Aorta (tissue), 5 donors: ENCODE measurements at places on chromosomes 1 and 21. TPM values are rescaled to one million over a fixed set of nuclear protein-coding genes. Genes with fewer than 3 reads are reported as not detected.

- H3K36me3 ChIP-seq: no peaks in the 10 kb centered on the region
- H3K4me3 ChIP-seq: no peak overlapping the region
- H3K27ac ChIP-seq: no peak overlapping the region
- no peaks in the 10 kb centered on the region for H3K4me1 ChIP-seq
- no peaks in the 10 kb centered on the region for H3K27me3 ChIP-seq
- no peak for DNase-seq
These were observed 149.2 kb upstream of the KRTAP19-8 start for GRCh38 chr21:31187499-31187898.

- H3K27me3 ChIP-seq: no peaks in the 10 kb centered on the region
- H3K36me3 ChIP-seq: no peaks in the 10 kb centered on the region
- H3K4me3 ChIP-seq: no peak overlapping the region
- no peak overlapping the region for H3K27ac ChIP-seq
These were observed 1.9 kb downstream of the GALE start for GRCh38 chr1:23798662-23799142.

DNA sequence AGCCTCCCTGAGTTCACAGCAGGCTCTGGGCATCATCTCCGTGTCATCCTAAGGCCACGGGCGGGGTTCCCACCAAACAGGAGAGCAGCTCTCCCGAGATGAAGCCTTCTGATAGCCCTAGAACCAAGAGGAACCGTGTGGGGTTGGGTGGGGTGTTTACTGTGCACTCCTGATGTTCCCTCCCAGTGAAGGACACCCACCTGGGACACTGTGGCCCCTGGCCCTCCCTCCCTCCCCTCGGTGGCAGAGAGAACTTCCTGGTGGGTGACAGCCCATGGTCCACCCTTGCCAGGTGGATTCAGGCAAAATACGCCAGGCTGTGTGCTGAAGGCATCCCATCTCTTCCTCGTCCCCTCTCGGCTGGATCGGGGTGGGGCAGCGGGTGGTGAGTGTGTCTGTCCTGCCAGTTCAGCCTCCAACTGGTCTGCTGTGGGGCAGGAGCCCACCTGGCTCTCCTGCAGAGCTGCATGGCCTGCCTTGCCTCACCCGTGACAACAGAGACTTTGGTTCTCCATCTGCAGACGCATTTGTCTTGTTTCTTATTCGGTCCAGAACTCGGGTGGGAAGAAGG lies 15.6 kb upstream of the C1orf174 start:
- no peaks in the 10 kb centered on the region for H3K27me3 ChIP-seq
- peak; percentile 50 for DNase-seq
- no peaks in the 10 kb centered on the region for H3K4me1 ChIP-seq
- H3K4me3 ChIP-seq: no peak overlapping the region

- DNase-seq: no peak
- no peak overlapping the region for H3K4me3 ChIP-seq
- no peaks in the 10 kb centered on the region for H3K4me1 ChIP-seq
- no peaks in the 10 kb centered on the region for H3K27me3 ChIP-seq
- H3K36me3 ChIP-seq: no peaks in the 10 kb centered on the region
These were observed 478.2 kb upstream of the VAMP3 start for GRCh38 chr1:7292714-7293419.

DNA sequence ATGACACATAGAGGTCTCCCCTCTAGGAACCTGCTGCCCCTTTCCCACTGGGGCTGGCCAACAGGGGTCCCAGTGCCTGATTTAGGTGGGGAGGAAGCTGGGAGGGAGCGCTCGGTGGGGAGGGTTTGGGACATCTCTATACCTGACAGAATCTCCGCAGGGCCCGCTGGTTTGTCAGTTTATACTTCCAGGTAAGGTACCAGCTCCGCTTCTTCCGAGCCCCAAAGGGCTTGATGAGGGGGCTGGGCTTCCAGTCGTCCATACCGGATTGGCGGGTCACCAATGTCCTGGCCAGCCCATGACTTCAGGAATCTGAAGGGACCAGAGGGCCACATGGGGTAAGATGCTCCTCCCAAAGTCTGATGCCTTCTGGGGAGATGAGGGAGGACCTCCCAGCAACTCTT lies 672 bp downstream of the POMGNT1 start:
- H3K4me3 ChIP-seq: peak overlapping the region; percentile 39
- peak; percentile 59 for DNase-seq
- no peaks in the 10 kb centered on the region for H3K36me3 ChIP-seq
- H3K27ac ChIP-seq: no peak overlapping the region

DNA sequence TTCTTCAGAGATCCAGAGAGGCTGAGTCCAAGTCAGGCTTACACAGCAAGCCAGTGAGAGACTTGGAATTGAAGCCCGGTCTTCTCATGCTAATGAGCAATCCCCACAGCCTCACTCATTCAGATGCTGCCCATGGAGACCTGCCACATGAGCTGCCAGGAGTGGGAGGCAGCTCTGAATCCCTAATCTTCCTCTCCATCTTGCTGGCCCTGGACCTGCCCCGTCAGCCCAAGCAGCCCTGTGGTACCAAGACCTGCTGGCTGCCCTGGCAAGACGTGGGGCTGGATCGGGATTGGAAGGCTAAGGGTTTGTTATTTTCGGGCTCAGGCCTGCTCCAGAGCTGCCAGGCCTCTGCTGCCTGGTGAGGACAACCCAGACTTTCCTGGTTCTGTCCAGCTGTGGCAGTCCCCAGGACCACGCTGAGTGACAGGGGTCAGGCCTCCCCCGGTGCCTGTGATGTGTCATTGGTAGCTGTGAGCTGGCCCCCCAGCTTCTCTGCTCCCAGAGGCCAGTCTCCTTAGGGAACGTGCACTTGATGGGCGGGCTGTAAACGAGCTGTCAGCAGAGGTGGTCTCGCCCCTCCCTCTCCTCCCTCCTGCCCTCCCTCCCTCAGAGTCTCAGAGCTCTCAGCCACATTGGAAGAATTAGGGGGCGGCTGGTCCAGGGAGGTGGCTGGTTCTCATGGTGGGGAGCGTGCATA lies 135.0 kb downstream of the FOXD2 start:
- H3K27ac ChIP-seq: no peak overlapping the region
- H3K27me3 ChIP-seq: no peaks in the 10 kb centered on the region
- DNase-seq: no peak

- no peak for DNase-seq
- H3K27ac ChIP-seq: peak overlapping the region; percentile 76
- H3K36me3 ChIP-seq: no peaks in the 10 kb centered on the region
- no peaks in the 10 kb centered on the region for H3K27me3 ChIP-seq
These were observed 43.6 kb upstream of the A3GALT2 start for GRCh38 chr1:33364565-33364918.

GRCh38 chr1:150843474-150843873 lies 32.9 kb downstream of the ARNT start:
- no peak overlapping the region for H3K4me3 ChIP-seq
- H3K4me1 ChIP-seq: no peaks in the 10 kb centered on the region
- no peak for DNase-seq
- H3K27ac ChIP-seq: no peak overlapping the region
- H3K27me3 ChIP-seq: no peaks in the 10 kb centered on the region

- no peak overlapping the region for H3K4me3 ChIP-seq
- no peaks in the 10 kb centered on the region for H3K27me3 ChIP-seq
- H3K4me1 ChIP-seq: peaks cover 3% of the 10 kb centered on the region
These were observed 1.4 kb downstream of the DEPDC1 start for GRCh38 chr1:68495532-68495931.

Gene SLAMF7
- 2.9 TPM for total RNA-seq

Gene USH2A
- total RNA-seq: not detected

Gene RGS16
- 20.9 TPM for total RNA-seq

GRCh38 chr1:33137800-33138199 lies 44.0 kb downstream of the TRIM62 start:
- no peaks in the 10 kb centered on the region for H3K4me1 ChIP-seq
- no peak overlapping the region for H3K4me3 ChIP-seq
- H3K27me3 ChIP-seq: no peaks in the 10 kb centered on the region

- H3K36me3 ChIP-seq: no peaks in the 10 kb centered on the region
- H3K27ac ChIP-seq: no peak overlapping the region
- H3K4me3 ChIP-seq: no peak overlapping the region
- no peaks in the 10 kb centered on the region for H3K27me3 ChIP-seq
- no peaks in the 10 kb centered on the region for H3K4me1 ChIP-seq
These were observed 460.1 kb upstream of the RUNX1 start for GRCh38 chr21:35509001-35509704.

GRCh38 chr1:111592389-111593361 lies 26.9 kb upstream of the RAP1A start:
- H3K36me3 ChIP-seq: no peaks in the 10 kb centered on the region
- peak overlapping the region; percentile 95 for H3K27ac ChIP-seq
- no peaks in the 10 kb centered on the region for H3K27me3 ChIP-seq
- peaks cover 11% of the 10 kb centered on the region for H3K4me1 ChIP-seq

GRCh38 chr1:99264201-99265021 lies at the start of gene PLPPR4:
Gene PLPPR4, plus strand, starts transcription at chr1:99264492. Its CDS starts 102 bp downstream, at chr1:99264594.
- H3K4me1 ChIP-seq: no peaks in the 10 kb centered on the region
- H3K27me3 ChIP-seq: no peaks in the 10 kb centered on the region
- H3K4me3 ChIP-seq: no peak within 1 kb of the TSS
- no peak within 1 kb of the TSS for H3K27ac ChIP-seq
- DNase-seq: peak; percentile 83
